Thoracic aorta endothelial cell (primary cell): ENCODE measurements at places on chromosomes 2 and 18. TPM values are rescaled to one million over a fixed set of nuclear protein-coding genes. Genes with fewer than 3 reads are reported as not detected.

ANXA4 gene
- total RNA-seq: 33.7 and 38.4 TPM in 2 replicates

TYMS gene
- 60.1 and 81.0 TPM in 2 replicates for total RNA-seq

COL5A2 gene
- total RNA-seq: 81.4 and 156 TPM in 2 replicates

TGFBRAP1 gene
- 40.0 and 41.6 TPM in 2 replicates for total RNA-seq

CRYGD gene
- total RNA-seq: not detected in 2 replicates

ALPG gene
- not detected in 2 replicates for total RNA-seq

PXDN gene
- total RNA-seq: 149 and 397 TPM in 2 replicates

FTCDNL1 gene
- 1.2 and 1.7 TPM in 2 replicates for total RNA-seq

KCNIP3 gene
- total RNA-seq: 0.53 and 2.0 TPM in 2 replicates

ATP9B gene
- total RNA-seq: 28.1 and 28.6 TPM in 2 replicates

FBXO41 gene
- 0.66 and 1.7 TPM in 2 replicates for total RNA-seq

RABL2A gene
- 8.0 and 8.8 TPM in 2 replicates for total RNA-seq

ICOS gene
- total RNA-seq: not detected in 2 replicates

OTOS gene
- total RNA-seq: not detected in 2 replicates

ECEL1 gene
- under 0.01 TPM in 1 of 2 replicates, not detected in the other for total RNA-seq

RESP18 gene
- not detected in 2 replicates for total RNA-seq

DYNC2LI1 gene
- 14.8 and 15.2 TPM in 2 replicates for total RNA-seq

RPE gene
- 104 and 108 TPM in 2 replicates for total RNA-seq

LANCL1 gene
- 35.6 and 56.9 TPM in 2 replicates for total RNA-seq

ANKRD23 gene
- total RNA-seq: 1.5 and 1.7 TPM in 2 replicates

ASXL3 gene
- total RNA-seq: 0.14 and 0.66 TPM in 2 replicates

LTBP1 gene
- total RNA-seq: 9.5 and 72.7 TPM in 2 replicates

TANC1 gene
- 112 and 117 TPM in 2 replicates for total RNA-seq

ACTR3 gene
- total RNA-seq: 481 and 539 TPM in 2 replicates

GAL3ST2 gene
- total RNA-seq: not detected in 2 replicates

GALNT13 gene
- 0.27 and 4.2 TPM in 2 replicates for total RNA-seq

TXNDC2 gene
- total RNA-seq: 0.07 TPM in 1 of 2 replicates, not detected in the other

CCDC68 gene
- total RNA-seq: 3.0 and 6.4 TPM in 2 replicates

CPLX4 gene
- total RNA-seq: not detected in 2 replicates

GORASP2 gene
- 70.1 and 75.8 TPM in 2 replicates for total RNA-seq

STAT1 gene
- total RNA-seq: 70.6 and 109 TPM in 2 replicates

RTKN gene
- total RNA-seq: 5.9 and 9.3 TPM in 2 replicates

KRTCAP3 gene
- 0.53 and 0.57 TPM in 2 replicates for total RNA-seq

SLC19A3 gene
- 0.40 and 0.86 TPM in 2 replicates for total RNA-seq

ARMC9 gene
- total RNA-seq: 16.7 and 27.4 TPM in 2 replicates

QPCT gene
- 15.2 and 43.1 TPM in 2 replicates for total RNA-seq

IL1RL2 gene
- total RNA-seq: 0.07 TPM in 1 of 2 replicates, not detected in the other

HES6 gene
- 4.7 and 4.8 TPM in 2 replicates for total RNA-seq

AKAIN1 gene
- total RNA-seq: not detected in 2 replicates

EGR4 gene
- total RNA-seq: not detected in 2 replicates

EPB41L5 gene
- 26.9 and 38.3 TPM in 2 replicates for total RNA-seq

IGFBP5 gene
- total RNA-seq: 0.40 and 1.0 TPM in 2 replicates

ALPI gene
- total RNA-seq: not detected in 2 replicates

NEB gene
- total RNA-seq: 1.2 and 1.3 TPM in 2 replicates

CHRND gene
- total RNA-seq: not detected in 2 replicates
